ENCODE measurements at places on chromosomes 7 and 10.

DNA sequence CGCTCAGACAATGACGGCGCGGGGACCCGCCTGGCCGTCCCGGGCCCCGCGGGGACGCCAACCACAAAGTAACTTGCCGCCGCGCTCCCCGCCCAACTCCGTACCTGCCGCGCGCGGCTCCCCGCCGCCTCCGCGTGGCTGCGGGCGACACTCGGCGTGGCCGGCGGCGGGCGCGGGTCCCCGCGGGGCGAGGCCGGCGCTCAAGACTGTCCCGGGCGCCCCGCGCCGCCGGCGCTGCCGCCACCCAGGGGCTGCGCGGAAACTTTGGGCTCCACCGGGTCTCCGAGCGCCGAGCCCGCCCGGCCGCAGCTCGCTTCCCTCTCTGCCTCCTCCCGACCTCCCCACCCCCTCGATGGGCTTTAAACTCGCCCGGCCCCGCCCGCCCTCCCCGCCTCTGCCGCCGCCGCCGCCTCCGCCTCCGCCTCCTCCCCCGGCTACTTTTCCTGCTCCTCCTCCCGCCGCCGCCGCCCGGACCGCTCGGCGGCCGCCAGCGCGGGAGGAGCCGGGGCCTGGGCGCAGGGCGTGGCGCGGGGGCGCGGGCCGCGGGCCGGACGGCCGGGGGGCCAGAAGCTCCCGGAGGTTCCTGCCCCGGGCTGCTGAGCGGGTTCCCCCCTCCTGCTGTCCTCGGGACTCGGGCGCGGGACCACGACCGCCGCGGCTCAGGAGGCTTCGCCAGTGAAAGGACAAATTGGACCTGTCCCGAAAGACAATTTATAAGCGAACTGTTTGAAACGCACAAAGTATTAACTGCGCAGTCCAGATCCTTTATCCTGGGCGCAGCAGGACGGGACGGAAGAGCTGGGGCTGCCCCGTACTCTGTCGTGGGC, 10.6 kb upstream of the GRB10 start:
- peak; percentile 89 for DNase-seq

DNA sequence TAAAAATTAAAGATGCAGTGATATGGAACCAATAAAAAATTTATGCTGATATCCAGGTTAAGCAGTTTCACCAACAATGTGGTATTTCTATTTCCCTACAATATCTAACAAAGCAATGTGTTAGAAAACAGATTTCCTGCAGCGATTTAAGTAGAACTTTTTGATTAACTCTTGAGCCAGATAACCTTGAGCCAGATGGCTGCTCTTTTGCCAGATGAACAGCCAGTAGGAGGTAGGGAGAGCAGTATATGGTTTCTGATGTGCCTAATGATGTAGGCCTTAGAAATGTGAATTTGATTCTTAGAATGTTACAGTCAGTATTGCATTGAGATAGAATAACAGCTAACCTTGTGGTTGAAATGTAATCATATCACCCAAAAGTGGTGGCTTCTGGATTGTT, 31.1 kb downstream of the STAMBPL1 start:
- DNase-seq, result no peak

DNA sequence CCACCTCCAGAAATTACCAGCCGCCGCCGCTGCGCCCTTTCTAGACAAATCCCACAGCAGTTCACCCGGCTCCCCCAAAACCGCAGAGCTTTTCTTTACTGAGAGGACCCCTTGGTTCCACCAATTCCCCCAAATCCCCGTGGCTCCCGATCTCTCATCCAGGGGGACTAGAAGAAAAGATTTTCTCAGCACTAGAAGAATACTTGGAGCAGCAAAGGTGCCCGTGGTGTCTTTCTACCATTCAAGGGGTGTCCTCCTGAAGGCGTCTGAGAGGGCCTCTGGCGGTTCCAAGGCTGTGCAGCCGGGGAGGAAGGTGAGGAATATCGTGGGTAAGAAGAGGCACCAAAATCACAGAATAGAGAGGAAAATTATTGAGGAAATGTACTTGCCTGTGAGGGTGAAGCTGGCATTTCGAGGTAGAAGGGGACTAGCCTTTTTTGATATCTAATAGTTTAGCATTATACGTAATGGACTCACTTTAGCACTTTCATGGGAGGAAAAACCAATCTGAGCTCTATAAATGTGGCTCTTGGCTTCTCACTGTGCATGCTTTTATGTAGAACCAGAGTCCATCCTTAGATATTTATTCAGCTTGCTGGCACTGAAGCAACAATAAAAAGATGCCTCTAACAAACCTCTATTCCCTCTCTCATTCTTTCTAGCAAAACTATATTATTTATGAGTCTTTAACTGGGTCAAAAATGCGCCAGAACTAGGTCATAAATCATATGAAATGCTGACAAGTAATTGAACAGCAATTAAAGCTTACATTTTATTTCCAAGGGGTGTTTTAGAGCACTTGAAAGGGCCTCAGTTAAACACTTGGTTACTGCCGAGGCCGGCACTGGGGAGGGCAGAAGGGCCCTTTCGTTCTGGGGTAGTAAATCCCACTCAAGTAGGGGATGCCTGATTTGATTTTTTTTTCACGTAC, 13.8 kb upstream of the HOXA2 start:
- no peak for DNase-seq

- no peak for DNase-seq
These were observed 14.4 kb upstream of the CRYGN start for GRCh38 chr7:151454305-151454704.

GRCh38 chr10:77072836-77073662, 564.6 kb downstream of the KCNMA1 start:
- no peak for DNase-seq

DNA sequence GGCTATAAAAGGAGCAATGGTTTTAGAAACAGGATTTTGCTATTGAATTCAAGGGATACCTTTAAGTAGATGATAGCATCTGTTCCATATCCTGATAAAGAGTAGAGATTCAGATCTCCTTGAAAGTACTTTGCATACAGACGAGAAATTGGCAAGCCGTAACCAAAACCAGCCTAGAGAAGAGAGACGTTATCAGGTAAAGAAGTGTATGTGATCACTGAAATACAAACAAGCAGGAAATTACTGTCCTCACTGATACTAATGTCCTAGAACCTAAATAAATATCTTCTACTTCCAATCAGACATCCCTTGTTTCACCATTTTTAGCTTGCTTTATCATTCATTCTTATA, 9.4 kb downstream of the PDK4 start:
- no peak for DNase-seq

DNA sequence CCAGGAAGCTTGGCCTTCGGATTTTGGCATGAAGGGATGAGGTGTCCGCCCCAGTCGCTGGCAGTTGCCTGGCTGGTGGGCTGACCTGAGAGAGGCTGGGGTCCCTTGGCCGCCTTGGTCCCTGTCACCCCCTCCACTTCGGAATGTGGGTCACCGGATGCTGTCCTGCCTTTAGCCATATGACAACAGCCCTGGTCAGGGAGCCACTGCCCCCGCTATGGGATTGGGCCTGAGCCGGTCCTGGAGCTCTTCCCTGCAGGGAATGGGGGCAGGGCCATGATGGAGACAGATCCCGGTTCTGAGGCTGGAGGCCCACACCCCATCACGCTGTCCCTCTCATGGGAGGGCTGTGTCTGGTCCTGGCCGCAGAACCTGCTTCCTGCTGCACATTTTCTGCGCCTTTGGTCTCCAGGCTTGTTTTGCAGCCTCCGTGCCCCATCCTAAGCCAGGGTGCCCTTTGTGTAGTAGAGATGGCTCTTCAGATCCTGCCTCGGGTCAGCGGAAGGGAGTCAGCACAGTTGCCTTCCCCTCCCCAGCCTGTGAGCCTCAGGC, 22.6 kb downstream of the PFKFB3 start:
- DNase-seq, result no peak

- DNase-seq, result no peak
These were observed 593.8 kb upstream of the GRM3 start for GRCh38 chr7:86049910-86050309.

- DNase-seq, result no peak
These were observed 128.5 kb upstream of the STEAP1 start for GRCh38 chr7:90025771-90026170.

GRCh38 chr10:113347508-113347907, 205.3 kb upstream of the HABP2 start:
- no peak for DNase-seq

DNA sequence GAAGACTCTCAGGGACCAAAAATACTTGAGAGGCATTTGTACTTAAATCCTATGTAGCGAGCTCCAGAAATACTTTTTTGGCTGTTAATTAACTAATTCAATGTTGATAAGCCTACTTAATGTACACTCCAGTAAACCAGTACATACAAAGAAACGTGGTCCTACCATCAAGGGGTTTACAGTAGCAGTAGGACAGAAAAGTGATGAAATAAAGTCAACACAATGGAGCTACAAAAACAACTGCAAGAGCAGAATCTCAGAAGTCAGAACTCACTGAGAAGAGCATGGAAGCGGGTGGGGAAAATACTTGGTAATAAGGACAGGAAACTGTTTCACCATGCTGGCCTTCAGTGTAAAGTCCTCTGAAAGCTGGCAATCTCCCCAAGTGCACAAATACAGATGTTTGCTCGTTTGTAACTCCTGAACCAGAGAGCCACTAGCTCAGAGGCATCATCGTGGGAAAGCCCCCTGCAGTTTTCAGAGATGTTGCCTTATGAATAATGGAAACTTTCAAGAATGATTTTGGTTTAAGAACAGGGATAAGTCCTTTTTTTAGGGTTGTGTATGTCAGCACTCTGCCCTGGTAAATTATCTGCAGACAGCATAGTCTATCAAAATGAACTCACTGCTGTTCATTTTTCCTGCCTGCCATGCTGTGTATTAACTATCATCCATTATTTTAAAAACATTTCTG, 233.2 kb downstream of the SORCS1 start:
- peak; percentile 7 for DNase-seq

DNA sequence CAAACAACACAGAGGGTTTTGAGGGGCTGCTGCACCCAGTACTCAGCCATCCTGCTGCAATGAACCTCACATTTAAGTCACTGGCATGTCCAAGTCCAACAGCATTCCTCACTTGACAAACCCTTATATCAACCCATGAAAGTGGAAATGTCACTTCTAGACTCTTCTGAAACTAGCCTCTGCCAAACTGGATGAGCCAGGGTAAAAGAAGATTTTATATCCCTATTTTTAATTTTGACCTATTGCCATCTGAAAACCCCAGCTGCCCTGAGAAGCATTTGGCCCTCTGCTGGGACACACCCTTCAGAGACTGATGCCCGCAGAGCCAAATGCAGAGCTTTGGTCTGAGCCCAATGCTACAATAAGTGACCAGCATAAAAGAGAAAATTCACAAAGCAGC, 201.1 kb downstream of the ANK3 start:
- DNase-seq, result no peak

GRCh38 chr7:25522727-25523126, 294.4 kb upstream of the NPVF start:
- DNase-seq, result no peak

DNA sequence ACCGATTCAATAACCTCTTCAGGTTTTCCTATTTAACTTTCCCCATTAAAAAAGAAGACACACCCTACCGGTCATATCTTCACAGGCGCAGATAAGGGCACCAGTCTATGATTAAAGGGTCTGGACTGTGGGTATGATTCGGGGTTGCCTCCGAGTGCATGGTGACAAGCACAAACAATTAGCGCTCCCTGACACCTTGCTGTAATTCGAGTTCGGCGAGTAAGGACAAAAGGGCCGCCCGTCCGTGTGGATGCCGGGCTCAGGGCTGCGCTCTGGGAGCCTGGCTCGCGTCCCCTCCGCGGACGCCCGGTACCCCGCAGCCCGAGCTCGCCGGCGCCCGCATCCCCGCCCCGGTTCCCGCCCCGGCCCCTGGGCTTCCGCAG, 111.9 kb upstream of the RHEB start:
- peak; percentile 68 for DNase-seq

GRCh38 chr10:51544933-51545332, 154.5 kb downstream of the CSTF2T start:
- no peak for DNase-seq

- peak; percentile 68 for DNase-seq
These were observed 16.6 kb upstream of the TMEM236 start for GRCh38 chr10:17735166-17735941.

DNA sequence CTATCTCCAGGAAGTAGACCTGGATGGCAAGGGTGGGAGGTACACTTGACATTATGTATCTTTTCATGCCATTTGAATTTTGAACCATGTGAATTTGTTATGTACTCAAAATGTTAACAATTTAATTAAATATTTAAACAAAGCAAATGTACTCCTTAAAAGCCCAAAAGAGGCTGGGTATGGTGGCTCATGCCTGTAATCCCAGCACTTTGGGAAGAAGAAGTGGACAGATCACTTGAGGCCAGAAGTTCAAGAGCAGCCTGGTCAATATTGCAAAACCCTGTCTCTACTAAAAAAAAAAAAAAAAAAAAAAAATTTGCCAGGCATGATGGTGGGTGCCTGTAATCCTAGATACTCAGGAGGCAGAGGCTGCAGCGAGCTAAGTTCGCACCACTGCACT, 136.9 kb upstream of the ASAH2 start:
- no peak for DNase-seq

DNA sequence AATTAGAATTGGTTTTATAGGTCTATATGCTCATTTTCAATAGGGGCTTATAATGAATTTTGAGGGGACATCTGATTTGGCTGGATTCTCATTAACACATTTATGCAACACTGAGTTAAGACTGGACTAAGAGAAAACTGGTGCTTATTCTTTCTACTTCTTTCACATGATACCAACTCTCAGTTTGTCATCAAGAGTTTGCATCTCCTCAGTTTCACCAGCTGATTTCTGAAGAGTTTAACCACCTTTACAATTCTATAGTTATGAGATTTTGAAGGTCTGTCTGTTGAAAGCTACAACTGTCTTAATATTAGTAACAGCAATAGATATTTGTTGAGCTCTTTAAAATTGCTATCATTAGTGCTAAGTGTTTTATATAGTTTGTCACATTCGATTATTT, 867.0 kb upstream of the SORCS1 start:
- DNase-seq, result no peak

- no peak for DNase-seq
These were observed 127.5 kb downstream of the SNX10 start for GRCh38 chr7:26419198-26419597.

DNA sequence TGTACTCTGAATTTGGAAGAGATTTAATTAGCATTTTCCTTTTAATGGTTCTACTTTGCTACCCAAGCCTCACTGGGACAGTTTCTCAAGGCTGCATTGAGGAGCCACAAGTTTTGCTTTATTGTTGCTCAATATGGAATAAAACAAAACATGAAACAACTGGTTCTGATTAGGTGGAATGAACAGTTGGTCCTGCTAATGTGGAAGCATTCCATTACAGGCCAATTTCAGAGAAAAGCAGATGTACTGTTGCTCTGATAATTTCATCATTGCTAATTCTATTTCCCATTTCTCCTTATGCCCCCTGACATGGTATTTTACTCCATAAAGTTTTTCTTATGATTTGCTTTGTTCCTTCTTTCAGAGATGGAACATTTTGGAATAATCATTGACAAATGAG, 66.0 kb upstream of the PAPSS2 start:
- no peak for DNase-seq

DNA sequence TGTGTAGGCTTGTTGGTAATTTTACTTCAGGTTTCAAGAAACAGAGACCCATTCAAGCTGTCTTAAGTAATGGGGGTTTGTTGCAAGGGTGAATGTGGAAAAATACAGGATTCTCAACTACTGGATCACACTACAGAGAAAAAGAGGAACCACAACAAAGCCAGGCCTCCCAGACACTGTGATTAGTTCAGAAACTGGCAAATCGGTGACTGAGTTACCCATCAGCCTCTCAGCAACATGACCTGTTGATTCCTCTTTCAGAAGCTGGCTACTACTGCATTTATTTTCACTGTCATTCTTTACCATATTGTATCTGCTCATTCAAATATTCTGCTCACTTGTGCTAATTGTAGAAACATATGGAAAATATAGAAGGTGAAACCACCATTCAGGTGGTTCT, 16.0 kb downstream of the CCDC71L start:
- peak; percentile 28 for DNase-seq

- no peak for DNase-seq
These were observed 190 bp downstream of the TCERG1L start for GRCh38 chr10:131311402-131311660.
